ENCODE measurements at places on chromosomes 1 and 21. TPM values are rescaled to one million over a fixed set of nuclear protein-coding genes. Genes with fewer than 3 reads are reported as not detected.

DNA sequence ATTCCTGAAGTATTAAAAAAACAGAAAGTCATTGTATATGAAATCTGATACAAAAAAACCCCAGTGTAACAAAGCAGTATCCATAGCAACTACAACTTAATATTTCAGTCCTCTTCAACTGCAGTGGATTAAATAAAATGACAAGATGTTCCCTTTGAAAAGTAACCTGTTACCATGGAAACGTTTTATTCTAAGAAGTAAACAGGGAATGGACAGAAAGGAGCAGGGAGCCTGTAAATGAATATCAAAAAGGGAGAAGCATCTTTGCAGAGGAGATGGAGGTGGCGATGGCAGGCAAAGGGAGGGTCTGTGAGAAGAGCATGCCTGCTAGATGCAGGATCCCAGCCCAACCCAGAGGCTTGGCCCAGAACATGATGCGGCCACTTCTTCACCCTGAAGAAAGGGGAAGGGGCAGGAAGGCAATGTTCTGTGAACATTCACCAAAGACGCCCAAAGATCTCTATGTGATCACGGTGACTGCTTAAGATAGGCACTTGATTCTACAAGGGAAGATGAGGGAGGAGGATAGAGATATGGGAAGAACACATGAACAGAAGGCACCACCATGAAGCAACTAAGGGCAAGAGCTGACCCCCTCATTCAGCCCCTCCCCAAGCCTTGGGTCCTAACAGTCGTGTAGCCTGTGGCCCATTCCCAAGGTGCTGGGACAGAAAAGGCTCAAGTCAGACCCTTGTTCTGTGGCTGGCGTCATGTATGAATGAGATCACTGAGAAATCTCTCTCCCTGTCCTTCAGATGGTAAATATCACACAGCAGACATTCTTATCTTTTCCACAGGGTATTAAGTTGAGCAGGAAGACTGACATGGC is 200.0 kb downstream of the SLC45A1 start:
- DNase-seq, result no peak

GRCh38 chr1:67171978-67172377 is 5.7 kb downstream of the IL23R start:
- no peak for DNase-seq

GRCh38 chr1:119475866-119476439 is 31.1 kb upstream of the HSD3B1 start:
- no peak for DNase-seq

DNA sequence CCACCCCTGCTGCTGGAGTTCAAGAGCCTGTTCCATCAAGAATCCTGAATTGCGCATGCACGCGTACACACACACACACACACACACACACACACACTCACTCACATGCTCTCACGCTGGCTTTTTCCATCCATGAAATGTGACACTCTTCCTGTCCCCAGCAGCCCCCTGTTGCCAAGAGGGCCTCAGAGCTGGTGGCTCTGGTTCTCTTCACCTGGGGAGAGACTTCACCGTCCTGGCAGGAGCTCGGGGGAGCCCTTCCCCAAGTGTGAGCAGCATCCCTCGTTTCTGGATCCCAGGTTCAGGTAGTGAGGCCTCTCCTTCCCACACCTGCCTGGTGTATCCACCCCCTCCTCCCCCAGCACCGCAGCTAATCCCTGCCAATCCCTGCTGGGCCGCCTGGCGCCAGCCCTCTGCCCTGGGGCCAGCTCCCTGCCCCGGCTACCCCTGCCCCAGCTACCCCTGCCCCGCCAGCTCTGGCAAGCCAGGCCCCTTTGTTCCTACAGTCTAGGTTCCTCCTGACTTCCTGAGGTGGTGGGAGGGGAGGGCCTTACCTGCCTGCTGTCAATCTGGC is 9.9 kb downstream of the PLOD1 start:
- DNase-seq, result no peak

GRCh38 chr1:214198571-214198970 is 82.4 kb upstream of the SMYD2 start:
- no peak for DNase-seq

ST6GALNAC5 gene
- total RNA-seq, result 1.9 TPM

DNA sequence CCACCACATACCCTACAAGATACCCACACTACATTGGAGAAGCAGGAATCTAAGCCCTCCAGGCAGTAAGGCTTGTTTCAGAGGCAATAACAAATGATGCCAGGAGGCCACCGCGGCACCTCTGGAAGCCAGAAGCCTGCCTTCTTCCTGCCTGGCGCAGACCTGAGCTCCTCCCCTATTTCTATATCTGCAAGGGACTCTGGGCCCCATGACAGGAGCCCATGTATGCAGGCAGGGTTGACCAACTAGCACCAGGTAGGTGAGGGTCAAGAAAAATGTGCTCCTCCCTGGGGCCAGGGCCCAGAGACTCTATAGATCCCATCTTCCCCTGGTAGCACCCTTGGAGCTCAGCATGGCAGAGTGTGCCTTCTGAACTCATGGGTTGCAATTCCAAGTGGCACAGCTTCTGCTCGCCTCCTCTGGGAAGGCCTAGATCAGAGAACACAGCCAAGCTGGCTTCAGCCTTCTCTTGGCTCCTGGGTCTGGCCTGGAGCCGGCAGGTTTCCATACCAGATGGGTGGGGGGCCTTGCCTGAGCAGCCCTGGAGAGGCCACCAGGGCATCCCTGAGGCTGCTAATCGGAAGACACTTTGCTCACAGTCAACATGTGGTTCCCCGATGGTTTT is 85.1 kb downstream of the STUM start:
- peak; percentile 51 for DNase-seq

- no peak for DNase-seq
Observed at GRCh38 chr1:96238426-96238825, 483.2 kb upstream of the PTBP2 start.

DNA sequence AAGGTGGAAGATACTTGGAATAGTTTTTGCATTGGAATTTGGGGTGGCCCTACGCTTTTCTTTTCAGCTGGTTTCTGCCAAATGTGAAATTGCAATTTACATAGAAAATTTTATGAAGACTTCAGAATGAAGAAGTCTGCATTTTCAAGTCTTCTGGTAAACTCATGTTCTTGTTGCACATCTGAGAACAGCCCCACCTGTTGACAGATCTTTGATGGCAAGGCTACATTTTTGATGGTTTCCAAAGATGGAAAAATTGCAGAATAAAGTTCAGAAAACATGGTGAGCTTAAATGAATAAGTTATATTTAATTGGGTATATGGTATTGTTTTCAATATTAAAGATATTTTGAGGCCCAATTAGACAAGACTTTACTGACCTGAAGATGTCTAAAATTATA is 25.4 kb downstream of the OLFM3 start:
- DNase-seq, result no peak

DNA sequence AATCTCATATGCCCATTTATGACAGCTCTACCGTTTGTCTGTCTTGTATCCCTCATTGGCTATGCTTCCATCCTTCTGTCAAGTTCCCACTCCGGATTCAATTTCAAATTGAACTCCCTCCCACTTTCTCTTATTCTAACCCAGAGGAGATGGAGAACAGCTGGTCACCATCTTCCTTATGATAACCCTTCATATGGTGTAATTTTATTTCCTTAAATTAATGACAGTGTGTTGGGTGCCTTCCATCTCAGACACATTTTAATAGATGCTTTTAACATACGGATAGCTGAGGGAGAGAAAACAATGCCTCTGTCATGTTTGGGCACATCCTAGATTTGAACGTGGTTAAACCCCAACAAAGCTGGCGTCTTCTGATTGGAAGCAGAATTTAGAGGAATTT is 103.0 kb upstream of the PLXNA2 start:
- no peak for DNase-seq

- no peak for DNase-seq
Observed at GRCh38 chr1:112761714-112762480, 46.8 kb upstream of the PPM1J start.

DNA sequence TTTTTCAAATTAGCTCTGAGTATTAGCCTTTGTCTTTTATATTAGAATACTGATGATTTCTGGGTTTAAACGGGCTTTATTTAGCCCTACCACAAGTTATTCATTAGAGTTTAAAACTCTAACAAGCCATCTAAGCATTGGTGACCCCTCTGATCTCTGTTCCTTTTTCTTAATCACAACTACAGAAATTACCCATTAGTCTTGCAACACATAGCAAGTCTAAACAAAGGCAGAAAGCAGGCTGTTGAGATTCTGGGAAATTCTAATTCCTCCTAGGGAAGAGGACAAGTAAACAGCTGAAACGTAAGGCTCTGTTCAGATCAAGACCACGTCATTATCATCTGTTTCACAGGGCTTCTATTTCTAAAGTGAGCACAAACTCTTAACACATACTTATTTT is 491.2 kb upstream of the ZRANB2 start:
- no peak for DNase-seq

GRCh38 chr1:68346188-68346808 is 103.5 kb downstream of the RPE65 start:
- no peak for DNase-seq

GRCh38 chr1:119731060-119731459 is 19.3 kb downstream of the PHGDH start:
- no peak for DNase-seq

- DNase-seq, result no peak
Observed at GRCh38 chr1:41866285-41866684, 52.4 kb downstream of the HIVEP3 start.

S100A3 gene
- 1.3 TPM for total RNA-seq

NBPF4 gene
- not detected for total RNA-seq

TXLNA gene
- 24.5 TPM for total RNA-seq

DNA sequence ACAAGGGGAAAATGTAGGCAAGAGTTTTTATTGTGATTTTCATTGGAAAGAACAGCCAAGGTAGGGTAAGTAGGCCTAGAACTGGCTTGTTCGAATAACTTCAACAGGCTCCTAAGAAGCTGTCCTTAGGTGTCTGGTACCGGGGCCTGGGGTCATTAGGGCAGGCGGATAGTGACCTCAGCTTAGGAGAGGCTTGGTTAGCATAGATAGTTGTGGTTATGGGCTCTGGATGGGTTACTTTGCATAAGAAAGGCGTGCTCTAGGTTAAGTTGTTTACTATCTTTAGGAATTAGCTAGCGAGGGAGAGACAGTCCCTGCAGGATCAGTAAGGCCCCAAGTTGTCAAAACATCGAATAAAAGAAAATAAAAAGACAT is 20.7 kb upstream of the HPCAL4 start:
- DNase-seq, result no peak

DNALI1 gene
- total RNA-seq, result 3.0 TPM

- no peak for DNase-seq
Observed at GRCh38 chr1:55654750-55655149, 439.6 kb upstream of the USP24 start.

DNA sequence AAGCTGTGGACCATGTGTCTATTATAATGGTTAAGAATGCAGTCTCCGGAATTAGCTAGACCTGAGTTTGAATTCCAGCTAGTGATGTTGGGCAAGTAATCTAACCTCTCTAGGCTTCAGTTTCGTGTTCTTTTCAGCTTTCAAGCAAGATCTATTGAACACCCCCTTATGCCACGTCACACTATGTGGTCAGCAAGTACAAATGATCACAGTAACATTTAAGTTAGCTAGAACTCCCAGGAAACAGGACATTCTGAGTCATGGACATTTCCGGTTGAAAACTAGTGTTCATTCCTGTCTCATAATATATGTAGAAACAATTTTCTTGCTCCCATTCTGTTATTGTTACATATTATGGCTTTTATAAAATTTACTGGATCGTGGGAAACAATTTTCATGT is 34.0 kb upstream of the NHLH2 start:
- DNase-seq, result no peak

INSRR gene
- total RNA-seq, result 0.24 TPM

GRCh38 chr1:181111559-181111958 is 23.1 kb downstream of the IER5 start:
- no peak for DNase-seq

DNASE2B gene
- total RNA-seq, result not detected

LPAR3 gene
- 2.0 TPM for total RNA-seq

DNAJB4 gene
- total RNA-seq, result 140 TPM

DNA sequence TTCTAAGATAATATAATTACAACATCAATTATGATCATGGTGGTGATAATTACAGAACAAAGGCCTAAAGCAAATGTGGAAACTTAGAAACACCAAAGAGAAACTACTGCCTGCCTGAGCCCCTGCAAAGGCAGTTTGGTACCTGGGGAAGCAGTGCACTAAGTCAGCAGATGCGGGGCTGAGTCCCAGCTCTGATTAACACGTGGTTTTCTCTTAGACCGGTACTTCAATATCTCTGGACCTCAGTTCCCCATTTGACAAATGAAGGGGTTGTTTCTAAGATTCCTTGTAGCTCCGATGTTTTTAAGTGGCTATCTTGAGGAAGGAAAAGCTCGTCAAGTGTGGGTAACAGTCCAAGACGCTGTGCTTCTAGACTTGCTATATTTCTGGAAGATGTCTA is 16.7 kb upstream of the PLEKHA6 start:
- DNase-seq, result no peak

IL19 gene
- not detected for total RNA-seq

DR1 gene
- total RNA-seq, result 41.2 TPM
